D341Med (cell line): ENCODE measurements at places on chromosomes 3 and 15.
A peak's percentile ranks its signal among the peaks of the same experiment; 100 is the strongest.

DNA sequence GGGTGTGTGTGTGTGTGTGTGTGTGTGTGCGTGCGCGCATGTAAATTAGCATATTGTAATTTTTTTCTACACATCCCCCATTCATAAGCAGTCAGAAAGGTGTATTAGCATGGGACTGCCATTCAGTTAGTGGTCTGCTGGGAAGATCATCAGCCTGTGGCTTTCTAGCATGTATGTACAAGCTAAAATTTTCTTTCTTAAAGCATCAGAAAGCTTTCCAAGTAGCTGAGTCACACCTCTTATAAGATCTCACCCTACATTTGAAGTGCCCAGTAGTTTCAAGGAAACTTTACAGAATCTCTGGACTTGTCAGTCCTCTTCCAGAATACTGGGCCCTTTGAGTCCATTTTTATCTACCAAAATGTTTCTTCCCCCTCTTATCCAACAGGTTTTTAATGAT is 411.4 kb upstream of the TPRG1 start:
- no peak for DNase-seq

GRCh38 chr3:98763076-98763475 is at the start of gene ST3GAL6:
ST3GAL6 (plus strand) TSS chr3:98763340; CDS start chr3:98768441, 5,101 bp downstream.
- no peak for DNase-seq

DNA sequence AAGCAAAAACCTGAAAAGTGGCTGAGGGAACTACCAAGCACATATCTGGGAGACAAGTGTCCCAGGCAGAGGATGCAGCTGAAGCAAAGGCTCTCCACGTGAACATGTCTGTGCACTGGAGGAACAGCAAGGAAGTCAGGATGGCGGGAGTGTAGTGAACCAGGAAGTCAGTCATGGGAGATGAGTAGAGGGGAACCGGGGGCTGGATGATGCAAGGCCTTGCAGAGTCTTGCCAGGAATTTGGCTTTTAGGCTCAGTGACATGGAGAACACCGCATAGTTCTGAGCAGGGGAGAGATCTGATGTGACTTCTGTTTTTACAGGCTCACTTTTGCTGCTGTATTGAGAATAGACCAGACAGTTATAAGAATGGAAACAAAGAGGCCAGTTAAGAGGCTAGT is 19.0 kb downstream of the C2CD4A start:
- DNase-seq = no peak

- DNase-seq = peak; percentile 53
Measured at GRCh38 chr3:64445109-64445943, 220.1 kb upstream of the PRICKLE2 start.

DNA sequence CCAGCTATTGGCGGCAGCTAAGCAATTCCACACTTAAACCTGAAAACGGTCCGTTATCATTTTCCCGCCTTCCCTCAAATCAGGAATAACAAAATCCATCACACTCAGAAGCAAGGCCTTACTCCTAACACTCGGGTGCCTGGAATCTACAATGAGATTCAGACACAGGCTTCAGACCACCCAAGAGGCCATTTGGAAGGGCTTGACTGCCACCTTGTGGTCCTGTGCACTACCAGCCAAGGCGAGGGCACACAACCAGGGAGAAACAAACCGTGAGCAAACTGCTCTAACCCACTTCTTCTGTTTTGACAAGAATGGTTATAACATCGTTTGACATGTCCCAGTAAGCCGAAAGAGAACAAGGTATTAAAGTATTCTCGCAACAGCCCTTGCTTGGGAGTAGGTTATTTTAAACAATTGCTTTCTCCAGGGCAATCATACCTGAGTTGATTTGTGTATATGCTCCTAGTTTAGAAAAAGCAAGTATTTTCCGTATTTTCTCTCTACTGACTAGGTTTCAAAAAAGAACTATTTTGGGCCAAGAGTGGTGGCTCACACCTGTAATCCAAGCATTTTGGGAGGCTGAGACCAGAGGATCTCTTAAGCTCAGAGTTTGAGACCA is 40.1 kb upstream of the TAFA4 start:
- DNase-seq = peak; percentile 85

- no peak for DNase-seq
Measured at GRCh38 chr3:31246293-31247062, 286.2 kb upstream of the STT3B start.

GRCh38 chr15:37537802-37538201 is 396.6 kb upstream of the TMCO5A start:
- DNase-seq = no peak

DNA sequence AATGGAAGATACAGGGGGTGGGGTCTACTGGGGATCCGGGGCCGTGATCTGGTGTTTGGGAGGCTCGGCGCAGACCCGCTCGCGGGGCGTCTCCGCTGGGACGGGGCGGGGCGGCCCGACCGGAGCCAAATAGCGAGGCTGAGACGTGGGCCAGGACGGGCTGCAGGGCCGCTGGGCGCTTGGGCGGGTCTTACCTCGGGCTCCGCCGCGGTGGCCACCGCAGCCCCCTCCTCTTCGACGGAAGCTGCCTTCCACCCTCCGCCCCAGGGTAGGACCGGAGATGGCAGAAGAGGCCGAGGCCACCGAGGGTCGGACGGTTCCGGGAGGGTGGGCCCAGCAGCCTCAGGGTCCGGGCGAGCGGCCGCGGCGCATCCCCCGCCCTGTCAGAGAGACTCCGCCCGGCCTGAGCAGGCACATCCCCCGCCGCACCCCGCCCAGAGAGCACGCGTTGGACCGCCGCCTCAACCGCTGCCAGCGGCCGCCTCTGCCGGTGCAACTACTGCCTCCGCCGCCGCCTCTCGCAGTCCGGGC is 399 bp downstream of the MYO9A start:
- DNase-seq = peak; percentile 85

- no peak for DNase-seq
Measured at GRCh38 chr3:72632129-72632528, 216.1 kb downstream of the SHQ1 start.

GRCh38 chr3:101635954-101636798 is 40.8 kb downstream of the ZBTB11 start:
- peak; percentile 80 for DNase-seq

DNA sequence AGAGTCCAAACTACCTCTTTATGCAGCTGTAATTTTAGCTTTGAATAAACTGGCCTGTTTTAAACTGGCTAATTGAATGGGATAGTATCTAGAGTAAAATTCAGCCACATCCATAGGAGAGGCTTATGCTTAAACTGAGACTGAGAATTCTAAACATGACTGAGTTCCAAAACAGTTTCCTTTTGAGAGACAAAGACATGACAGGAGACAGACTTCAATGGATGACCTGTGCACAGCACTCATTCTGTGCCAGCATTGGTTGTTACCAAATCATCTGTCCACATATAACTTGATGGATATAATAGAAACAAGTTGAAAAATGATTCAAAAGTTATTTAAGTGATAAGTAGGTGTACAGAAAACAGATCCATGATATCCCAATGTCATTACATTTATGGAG is 20.9 kb downstream of the IL12A start:
- no peak for DNase-seq

- no peak for DNase-seq
Measured at GRCh38 chr3:11053926-11054503, 61.5 kb downstream of the SLC6A1 start.

DNA sequence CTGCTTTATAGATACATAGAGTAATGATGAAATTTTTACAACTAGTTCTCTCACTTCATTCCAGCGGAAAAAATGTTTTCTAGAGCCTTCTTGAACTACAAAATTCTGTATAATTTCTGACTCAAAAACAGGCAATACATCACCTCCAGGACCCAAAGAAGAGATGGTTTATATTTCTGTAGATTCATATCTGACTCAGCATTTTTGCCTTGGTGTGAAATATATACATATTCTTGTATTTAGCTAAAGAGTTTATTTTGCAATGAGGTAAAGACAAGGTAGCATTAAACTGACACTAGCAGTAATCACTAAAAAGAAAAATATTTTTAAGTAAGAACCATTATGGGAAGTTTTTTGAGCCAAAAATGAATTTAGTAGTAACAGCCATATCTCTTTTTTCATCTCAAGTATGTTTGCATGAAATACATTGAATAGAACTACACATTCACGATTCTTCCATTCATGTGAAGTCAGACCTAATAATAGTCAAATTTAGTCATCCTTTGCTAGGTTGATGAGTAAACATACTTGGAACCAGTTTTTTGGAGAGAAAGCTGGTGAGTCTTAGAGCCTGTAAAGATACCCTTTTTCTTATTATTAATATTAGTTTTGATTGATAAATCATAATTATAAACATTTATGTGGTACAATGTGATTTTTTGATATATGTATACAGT is 31.6 kb downstream of the COL8A1 start:
- no peak for DNase-seq

DNA sequence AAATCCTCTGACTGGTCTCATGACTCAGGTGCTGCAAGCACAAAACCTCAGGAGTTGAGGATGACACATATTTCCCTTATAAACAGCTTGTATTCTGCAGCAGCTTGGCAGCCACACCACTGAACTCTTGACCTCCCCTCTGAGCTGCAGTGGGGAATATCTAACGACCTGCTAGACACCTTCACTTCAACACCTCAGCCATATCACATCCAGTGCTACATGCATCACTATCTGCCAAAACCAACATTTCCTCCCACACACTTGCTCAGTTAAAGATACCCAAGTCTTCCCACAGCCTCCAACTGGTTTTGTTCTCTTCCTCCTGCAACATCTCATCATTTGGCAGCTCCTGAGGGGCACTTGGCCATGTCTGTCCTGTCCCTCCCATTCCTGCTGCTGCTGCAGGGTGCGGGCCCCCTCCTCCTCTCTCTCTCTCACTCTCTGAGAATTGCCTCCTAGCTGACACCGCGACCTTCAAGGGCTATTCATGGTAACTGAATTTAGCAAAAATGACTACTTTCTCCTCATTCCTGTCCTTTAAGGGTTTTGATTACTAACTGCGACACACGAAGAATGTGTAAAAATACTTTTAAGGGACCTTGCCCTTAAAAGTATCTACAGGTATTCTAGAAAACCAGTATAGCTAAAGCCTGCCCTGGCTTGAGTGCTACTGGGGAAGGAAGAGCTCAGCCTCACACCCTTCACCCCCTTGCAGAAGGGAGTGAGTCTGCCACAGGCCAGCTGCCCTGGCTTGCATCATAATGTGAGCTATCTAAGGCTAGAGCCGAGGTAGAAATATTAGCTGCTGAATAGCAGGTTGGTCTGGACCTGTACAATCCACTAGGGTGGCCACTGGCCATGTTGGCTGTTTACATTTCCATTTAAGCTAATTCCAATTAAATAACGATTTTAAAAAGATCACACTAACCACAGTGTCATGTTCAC is 5.0 kb upstream of the CCR9 start:
- no peak for DNase-seq

GRCh38 chr3:107928084-107928445 is 162.8 kb downstream of the CD47 start:
- DNase-seq = peak; percentile 34
